Brain microvascular endothelial cell (primary cell): ENCODE measurements at places on chromosomes 16 and 17.

- peak; percentile 74 for DNase-seq
Observed at GRCh38 chr16:53892155-53892554, 188.2 kb downstream of the FTO start.

DNA sequence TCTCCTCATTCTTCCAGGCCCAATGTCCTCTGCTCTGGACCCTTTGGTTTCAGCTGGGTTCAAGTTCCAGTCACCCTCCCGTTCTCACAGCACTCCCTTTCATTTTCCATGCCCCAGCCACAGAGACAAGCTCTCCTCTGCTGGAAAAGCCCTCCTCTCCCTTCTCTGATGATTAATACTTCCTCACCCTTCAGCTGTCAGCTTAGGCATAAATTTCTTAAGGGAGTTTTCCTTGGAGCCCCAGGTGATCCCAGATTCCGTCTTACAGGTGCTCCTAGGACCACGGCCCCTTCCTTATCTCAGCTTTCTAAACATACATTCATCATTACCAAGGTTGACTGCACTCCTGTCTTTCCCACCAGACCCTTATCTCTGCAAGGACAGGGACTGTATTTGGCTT lies 10.4 kb downstream of the CHAD start:
- no peak for DNase-seq

GRCh38 chr16:59021751-59022150 lies 287.6 kb upstream of the GOT2 start:
- DNase-seq: no peak

- no peak for DNase-seq
Observed at GRCh38 chr16:8812162-8812843, 14.7 kb downstream of the PMM2 start.

GRCh38 chr17:58564243-58564642 lies 49.8 kb upstream of the MTMR4 start:
- DNase-seq: no peak
